ENCODE measurements at places on chromosomes 7 and 10.

DNA sequence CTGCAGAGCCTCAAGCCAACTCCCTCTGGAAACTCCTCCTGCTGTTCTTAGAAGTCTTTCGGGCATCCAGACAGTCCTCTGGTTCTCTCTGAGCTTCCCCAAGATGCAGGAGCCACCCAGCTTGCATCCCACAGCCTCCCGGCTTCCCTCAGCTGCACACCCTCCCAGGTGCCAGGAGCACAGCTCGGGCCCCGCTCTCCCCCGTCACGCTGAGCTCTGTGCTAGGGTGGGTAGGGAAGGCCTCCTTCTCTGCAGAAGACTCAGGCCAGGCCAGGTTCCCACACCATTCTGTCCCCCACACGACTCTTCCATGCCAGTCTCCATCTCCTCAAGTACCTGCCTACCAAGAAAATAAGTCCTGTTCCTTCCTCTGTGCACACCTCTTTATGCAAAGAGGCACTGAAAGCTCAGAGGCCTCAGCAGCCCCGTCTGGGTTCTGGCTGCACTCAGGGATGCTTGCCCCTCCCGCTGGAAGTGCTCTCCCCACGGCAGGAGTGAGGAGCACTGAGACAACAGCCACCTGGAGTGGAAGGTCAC lies 537.1 kb downstream of the PTPRN2 start:
- no peak for DNase-seq

DNA sequence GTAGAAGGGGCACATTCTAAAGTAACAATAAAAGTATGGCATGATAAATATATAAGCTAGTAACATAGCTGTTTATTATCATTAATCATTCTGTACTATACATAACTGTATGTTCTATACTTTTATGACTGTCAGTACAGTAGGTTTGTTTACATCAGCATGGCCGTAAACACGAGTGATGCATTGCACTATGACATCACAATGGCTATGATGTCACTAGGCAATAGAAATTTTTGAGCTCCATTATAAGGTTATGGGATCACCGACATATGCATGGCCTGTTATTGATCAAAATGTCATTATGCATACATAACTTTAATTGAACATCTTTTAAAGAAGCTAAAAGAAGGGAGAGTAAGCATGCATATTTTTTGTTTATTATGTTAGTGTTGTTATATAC lies 200.1 kb upstream of the SHH start:
- no peak for DNase-seq

GRCh38 chr10:102627736-102628293 lies 16.5 kb upstream of the TRIM8 start:
- DNase-seq: no peak

DNA sequence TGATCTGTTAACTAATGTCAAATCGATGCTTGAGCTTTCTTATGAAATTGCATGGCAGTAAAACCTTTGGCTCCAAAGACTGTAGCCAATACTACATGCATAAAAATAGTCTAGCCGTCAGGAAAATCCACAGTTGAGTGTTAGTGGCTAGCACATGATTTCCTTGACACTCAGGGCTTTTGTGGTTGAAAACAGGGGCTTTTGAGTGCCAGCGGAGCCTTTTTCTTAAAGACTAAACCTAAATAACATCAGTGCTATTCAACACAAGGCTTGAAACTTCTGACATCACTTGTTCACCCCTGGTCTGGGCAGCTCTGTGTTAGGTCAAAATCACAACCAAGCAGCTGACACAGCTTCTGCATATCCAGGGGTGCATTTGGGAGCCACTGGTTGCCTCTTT lies 124.2 kb upstream of the BMPER start:
- DNase-seq: no peak

- no peak for DNase-seq
Observed at GRCh38 chr10:75331081-75331480, 70.5 kb downstream of the ZNF503 start.

DNA sequence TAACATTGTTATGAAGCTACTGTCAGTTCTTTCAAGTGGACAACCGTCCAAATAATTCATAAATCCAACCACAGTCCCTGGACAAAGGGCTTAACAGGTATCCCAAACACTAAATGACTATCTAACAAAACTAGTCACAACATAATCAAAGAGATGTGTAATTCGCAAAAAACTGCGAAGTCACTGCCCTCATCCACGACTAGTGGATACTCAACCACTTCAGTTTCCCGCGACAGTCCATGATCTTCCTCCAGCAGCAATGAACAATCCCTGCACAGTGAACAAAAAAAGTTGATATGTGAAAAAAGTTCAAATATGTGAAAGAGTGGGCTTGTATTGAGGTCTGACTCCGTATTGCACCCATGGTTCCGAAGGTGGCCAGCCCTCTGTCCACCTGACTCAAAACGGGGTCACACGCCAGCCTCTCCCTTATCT lies 287 bp downstream of the DCLRE1A start:
- DNase-seq: no peak

GRCh38 chr7:43727003-43727402 lies 2.3 kb downstream of the COA1 start:
- no peak for DNase-seq

- DNase-seq: no peak
Observed at GRCh38 chr10:120145107-120145506, 252.6 kb downstream of the SEC23IP start.

GRCh38 chr7:136845899-136846465 lies 22.5 kb upstream of the CHRM2 start:
- no peak for DNase-seq

GRCh38 chr7:3254718-3255117 lies 46.3 kb upstream of the SDK1 start:
- DNase-seq: no peak

- no peak for DNase-seq
Observed at GRCh38 chr7:51029701-51030191, 247.1 kb upstream of the GRB10 start.

DNA sequence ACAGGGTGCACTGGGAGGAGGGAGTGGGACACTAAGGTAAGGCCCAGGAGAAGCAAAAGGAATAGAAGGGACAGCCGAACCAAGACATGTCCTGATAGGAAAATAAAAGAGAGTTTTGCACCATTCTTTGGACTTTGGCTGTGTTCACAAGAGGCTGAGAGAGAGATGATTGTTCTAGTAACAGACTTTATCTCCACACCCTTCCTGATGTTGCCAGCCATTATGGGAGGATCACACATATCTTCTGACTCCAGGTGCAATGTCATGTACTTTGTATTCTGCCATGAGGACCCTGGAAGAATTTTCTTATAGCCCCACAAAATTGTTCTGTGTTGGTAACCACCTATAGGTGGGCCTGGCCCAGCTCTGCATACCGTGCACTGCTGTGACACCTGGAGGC lies 11.4 kb downstream of the LSMEM1 start:
- DNase-seq: no peak

- no peak for DNase-seq
Observed at GRCh38 chr10:94205396-94205831, 157.3 kb downstream of the NOC3L start.

DNA sequence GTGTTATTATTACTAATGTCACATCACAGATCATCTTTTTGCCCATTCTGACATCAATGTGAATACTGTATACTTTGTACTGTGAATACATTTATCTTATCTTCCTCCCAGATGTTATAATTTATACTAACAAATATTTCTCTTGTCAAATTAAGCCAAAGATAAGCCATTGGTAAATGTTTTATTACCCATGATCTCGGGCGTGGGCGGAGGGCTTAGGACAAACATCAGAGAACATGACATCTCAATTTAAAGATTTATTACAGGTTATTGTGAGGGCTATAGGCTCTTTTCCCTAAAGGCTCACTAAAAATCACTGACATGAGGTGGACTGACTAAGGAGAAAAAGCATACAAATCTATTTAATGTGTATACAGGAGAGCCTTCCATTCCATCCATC lies 58.2 kb upstream of the DGKB start:
- no peak for DNase-seq

DNA sequence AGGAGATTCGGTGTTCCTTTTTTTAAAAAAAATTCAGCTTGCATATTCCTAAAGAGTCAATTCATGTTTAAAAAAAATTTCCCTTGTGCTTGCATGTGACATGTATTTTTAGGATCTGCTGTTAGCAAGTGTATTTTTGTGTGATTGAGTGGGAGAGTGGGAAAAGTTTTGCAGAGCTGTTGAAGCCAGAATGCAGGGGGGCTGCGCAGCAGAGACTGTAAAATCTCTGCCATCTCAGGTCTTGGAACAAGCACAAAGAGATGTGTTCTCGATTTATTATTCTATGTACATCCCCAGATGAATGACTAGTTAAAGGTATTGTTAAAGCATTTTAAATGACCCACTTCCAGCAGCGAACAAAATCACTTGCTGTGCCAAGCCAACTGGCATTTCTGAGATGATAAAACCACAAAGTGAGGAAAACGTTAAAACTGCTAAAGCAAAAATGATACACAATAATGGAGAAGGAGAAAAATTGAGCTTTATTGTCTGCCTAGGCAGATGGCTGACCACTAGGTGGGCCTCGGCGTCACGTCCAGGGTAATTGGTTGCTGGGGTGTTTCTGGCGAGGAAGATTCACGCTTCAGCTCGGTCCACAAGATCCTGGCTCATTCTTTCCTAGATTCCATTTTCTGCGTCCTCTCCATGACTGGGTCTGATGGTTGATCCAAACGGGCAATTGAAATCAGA lies 67.0 kb upstream of the ATRNL1 start:
- DNase-seq: no peak

- no peak for DNase-seq
Observed at GRCh38 chr10:35378541-35379210, 42.4 kb downstream of the CCNY start.

- no peak for DNase-seq
Observed at GRCh38 chr7:131027287-131027773, 293.3 kb upstream of the KLF14 start.

DNA sequence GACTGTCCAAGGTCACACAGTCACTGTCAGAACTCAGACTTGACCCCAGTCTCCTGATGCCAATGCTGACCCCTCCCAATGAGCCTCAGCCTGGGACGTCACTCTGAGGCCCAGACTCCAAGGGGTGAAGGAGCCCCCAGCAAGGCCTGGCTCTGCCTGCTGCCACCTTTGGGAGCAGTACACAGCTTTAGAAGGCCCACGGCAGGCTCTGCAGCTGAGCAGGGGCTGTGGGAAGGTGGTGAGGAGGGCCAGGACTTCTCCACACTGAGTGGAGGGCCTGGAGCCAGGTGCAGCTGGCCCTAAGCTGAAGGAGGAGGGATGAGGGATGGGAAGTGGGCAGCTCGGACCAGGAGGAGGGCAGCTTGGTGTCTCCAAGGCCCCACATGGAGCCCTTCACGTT lies 23.9 kb upstream of the ZMIZ1 start:
- no peak for DNase-seq

- DNase-seq: no peak
Observed at GRCh38 chr10:2979306-2979705, 88.0 kb upstream of the PFKP start.

DNA sequence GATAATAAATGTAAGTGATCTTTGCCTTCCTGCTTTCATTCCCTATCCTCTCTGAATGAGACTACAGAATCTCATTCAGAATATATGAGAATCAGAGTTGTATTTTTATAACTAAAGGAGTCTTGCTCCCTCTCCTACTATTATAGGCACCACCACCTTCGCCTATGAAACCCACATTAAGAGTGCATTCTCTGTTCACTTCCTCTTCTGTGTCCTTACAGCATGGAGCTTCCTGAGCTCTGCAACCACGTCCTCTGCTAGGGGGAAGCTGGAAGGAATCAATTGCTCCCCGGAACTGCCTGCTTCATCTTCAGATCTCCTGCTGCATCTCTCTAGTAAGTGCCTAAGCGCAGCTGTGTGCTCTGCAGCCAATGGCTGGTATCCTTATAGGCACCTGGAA lies 820.7 kb downstream of the GRID1 start:
- no peak for DNase-seq

- no peak for DNase-seq
Observed at GRCh38 chr10:35353395-35353794, 17.1 kb downstream of the CCNY start.

GRCh38 chr10:52570490-52570889 lies 202.1 kb downstream of the MBL2 start:
- DNase-seq: no peak

GRCh38 chr10:60234551-60234950 lies 155.1 kb downstream of the ANK3 start:
- no peak for DNase-seq

DNA sequence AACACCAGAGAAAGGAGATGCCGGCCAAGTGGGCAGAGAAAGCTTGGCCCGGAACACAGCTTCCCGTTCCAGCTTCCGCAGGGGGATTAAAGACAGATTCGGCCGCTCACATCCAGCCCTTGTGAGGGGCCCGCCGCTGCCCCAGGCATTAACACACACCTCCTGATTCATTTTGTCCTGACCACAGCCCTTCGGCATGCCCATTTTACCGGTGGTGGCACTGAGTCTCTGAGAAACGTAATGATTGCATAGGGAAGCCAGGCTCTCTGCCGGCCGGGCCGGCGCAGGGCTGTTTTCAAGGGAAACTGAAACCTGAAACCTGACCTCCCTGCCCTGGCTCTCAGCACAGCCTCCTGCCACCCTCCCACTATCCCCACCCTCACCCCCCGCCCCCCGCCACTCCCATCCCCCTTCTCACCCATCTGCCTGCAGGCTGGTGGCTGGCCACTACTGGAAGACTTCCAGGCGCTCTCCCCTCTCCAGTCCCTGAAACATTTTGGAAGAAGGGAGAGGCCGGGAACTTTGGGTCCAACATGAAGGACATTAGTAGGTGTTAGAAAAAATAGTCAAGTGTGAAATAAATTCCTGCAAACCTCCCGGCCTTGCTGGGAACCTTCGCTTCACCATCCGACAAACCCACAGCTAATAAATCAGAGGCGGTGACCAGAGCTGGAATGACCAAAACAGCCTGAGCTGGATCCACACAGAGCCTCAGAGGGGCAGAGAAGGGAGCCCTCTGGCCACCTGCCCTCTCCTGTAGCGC lies 83.5 kb upstream of the CUX1 start:
- DNase-seq: no peak

GRCh38 chr7:32034052-32034451 lies 36.2 kb downstream of the PDE1C start:
- no peak for DNase-seq

DNA sequence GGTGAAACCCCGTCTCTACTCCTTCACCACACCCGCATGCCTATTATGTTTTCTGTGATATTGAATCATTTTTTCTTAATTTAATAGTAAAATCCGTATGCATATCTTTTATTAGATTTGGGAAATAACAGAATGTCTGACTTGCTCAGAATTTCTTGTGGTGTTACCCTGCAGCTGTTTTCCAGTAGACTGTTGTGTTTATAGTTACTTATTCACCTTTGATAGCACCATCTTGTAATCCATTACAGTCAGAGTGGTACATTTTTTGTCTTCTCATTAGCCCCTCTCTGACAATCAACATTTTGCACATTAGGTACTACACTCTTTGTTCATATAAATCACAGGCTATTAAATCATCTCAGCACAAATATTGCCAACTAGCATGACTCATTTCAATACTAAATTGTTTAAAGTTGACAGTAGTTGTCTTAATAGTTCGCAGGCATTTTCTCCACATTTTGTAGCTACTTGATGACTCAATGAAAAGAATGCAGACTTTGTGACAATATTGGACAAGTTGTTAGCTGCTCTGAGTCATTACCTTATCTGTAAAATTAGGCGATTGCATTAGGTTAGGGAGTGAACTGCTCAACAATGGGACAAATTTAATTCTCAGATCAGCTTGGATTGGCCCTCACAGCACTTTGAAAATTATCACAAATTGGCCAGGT lies 17.8 kb upstream of the SLC16A12 start:
- no peak for DNase-seq

GRCh38 chr10:103983367-103983911 lies 16.5 kb downstream of the SLK start:
- no peak for DNase-seq
